Activated CD4-positive, alpha-beta memory T cell treated with anti-CD3 and anti-CD28 coated beads for 36 hours (primary cell): ENCODE measurements at places on chromosomes 2 and 18.

GRCh38 chr2:33321236-33321771, 155.1 kb upstream of the RASGRP3 start:
- peak; percentile 68 for DNase-seq

GRCh38 chr18:63963615-63964256, 6.1 kb upstream of the SERPINB8 start:
- DNase-seq = peak; percentile 61

GRCh38 chr2:205865905-205866441, 183.7 kb downstream of the NRP2 start:
- no peak for DNase-seq

DNA sequence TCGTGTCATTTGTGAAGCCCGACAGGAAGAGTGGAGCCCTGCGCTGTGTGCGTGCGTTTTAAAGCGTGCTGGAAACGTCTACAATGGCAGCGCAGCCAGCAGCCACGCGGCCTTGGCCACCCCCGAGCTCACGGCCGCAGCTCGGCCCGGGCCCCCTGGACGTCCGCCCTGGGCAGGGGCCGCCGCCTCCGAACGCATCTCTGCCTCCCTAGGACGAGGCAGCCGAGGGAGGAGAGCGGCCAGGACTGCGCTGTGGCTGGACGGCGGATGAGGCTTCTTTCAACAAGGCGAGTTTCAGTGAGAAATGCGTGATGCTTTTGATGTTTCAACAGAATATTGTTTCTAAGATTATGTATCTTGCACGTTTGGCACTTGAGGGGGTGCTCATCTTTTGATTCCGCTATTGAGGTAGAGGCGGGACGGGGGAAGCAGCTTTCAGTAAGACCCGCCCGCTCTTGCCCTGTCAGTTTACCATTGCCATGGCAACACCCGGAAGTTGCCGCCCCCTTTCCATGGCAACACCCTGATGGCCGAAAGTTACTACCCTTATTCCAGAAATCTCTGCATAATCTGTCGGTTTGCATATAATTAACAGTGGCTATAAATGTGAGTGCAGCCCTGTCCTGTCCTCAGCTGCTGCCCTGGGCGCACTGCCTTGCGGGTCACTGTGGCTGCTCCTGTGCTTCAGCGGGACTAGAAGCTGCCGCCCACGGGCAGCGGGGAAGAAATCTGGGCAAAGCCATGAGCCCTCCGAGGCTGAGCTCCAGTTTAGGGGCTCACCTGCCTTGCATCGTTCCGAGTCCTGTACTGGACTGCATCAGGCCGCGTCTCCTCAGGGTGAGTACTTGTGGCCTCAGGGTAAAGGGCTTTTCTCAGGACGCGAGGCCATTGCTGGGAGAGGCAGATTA, 38.6 kb downstream of the ADNP2 start:
- DNase-seq = peak; percentile 88

- no peak for DNase-seq
Observed at GRCh38 chr2:185187421-185187820, 551.2 kb upstream of the FSIP2 start.
